Heart left ventricle (tissue), 16 donors: ENCODE measurements at places on chromosomes 13 and 19.

DNA sequence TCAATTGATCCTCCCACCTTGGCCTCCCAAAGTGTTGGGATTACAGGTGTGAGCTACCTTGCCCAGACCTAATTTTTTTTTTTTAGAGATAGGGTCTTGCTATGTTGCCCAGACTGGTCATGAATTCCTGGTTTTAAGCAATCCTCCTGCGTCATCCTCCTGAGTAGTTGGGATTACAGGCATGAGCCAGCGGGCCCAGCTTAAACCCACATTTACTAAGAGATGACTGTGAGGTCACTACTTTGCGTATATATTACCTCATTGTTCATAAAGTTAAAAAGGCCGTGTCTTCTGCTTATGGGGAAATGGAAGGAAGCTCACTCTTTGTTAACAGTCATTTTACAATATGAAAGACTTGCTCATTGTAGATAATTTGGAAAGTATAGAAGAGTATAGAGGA lies 39.6 kb upstream of the C1QTNF9 start:
- DNase-seq = no peak

DNA sequence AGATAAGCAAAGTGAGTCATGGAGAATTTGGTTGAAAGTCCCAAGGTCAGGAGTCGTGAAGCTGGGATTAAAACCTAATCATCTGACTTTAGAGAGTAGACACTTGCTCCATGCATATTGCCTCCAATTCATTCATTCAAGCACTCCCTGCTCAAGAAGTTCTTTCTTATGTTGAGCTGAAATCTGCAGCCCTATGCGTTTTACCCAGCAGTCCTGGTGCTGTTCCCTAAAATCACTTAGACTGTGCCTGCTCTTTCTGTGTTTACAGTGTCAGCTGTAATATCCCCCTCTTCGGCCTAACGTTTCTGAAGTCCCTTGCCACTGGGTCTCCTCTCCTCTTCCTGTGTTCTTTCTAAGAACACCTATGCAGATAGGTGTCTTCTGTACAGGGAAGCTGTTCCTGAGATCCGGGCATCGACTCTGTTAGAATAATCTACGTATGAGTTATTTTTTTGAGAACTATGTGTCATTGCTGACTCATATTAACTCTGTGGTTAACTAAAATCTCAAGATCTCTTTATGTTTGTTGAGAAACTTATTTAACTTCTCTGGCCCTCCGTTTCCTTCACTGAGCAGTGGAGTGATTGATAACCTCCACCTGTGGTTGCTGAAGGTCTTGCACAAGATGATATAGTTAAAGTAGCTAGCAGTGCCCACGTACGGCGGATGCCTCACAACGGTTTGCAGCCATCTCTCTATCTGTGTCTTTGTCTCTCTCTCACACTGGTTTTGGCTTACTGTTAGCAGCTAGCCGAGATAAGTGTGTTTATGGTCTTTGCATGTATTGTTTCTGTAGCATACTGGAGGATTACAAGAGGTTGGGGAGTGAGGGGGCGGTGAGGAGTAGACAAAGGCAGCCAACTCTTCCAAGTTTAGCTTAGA lies 4.7 kb downstream of the ALOX5AP start:
- no peak for DNase-seq

- no peak for DNase-seq
Observed at GRCh38 chr13:40422588-40423235, 243.7 kb downstream of the FOXO1 start.

GRCh38 chr19:56148096-56148495 lies 7.0 kb downstream of the ZNF444 start:
- DNase-seq = no peak

GRCh38 chr19:53002479-53002878 lies 11.2 kb upstream of the ERVV-1 start:
- DNase-seq = no peak

- no peak for DNase-seq
Observed at GRCh38 chr19:39252458-39252857, 3.8 kb upstream of the IFNL4 start.

DNA sequence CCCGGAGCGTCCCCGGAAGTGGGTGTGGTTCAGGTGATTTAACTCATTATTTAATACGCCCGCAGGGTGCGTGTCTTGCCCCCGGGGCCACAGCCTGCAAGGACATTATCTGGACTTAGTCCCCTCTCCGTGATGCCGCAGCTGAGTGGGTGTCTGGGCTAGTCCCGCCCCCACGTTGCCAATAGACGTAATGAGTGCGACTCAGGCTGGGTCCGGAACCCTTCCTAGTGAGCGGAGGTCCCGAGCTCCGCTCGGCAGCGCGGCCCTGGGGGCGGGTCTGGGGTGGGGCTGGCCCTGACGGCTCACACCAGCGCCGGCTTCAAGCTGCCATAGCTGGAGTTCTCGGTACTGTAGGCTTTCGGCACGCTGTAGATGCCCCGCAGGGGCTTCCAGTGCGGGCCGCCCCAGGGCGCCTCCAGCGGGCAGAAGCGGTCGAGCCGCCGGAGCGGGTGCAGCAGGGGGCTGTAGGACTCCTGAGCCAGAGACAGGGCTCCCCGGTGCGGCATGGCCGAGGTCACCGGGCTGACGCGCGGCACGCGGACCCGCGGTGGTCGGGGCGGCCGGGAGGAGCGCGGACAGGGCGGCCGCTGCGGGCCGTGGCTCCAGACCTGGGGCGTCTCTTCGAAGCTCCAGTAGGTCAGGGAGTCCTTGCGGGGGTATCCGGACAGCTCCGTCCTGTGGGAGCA lies 918 bp upstream of the LHB start:
- DNase-seq = peak; percentile 77

DNA sequence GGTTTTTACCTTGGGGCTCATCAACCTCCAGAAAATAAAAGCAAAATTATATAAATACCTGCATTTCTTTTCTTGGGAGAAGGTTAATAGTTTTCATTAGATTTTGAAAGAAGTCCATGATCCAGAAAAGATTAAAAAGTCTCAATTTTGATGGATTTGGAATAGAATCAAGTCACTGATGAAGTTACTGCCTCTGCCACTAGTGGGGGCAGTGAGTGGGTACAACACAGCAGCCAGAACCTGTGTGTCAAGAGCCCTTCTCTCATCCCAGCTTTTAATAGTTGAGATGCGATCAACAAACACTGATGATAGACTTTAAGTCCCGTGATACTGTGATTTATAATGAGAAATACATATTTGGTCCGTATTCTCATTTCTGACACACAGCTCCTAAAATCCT lies 686.7 kb downstream of the DIAPH3 start:
- no peak for DNase-seq

DNA sequence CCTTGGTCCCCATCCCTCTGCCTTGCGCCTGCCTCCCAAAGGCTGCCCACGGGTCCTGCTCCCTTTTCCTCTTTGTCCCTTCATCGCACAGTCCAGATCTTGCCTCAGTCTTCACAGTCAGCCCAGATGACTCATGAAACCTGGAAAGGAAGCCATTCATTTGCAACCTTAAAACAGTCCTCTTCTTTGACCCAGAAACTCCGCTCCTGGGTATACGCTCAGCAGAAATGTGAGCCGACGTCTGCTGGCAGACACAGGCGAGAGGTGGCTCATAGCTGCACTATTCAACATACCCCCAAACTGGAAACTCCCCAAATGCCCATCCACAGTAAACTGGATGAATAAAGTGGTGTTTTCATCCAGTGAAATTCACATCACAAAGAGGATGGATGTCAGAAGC lies 13.6 kb upstream of the PEPD start:
- no peak for DNase-seq

GRCh38 chr13:74839656-74840055 lies 642.3 kb downstream of the TBC1D4 start:
- no peak for DNase-seq

GRCh38 chr19:45485305-45486077 lies 11.4 kb downstream of the RTN2 start:
- peak; percentile 97 for DNase-seq

DNA sequence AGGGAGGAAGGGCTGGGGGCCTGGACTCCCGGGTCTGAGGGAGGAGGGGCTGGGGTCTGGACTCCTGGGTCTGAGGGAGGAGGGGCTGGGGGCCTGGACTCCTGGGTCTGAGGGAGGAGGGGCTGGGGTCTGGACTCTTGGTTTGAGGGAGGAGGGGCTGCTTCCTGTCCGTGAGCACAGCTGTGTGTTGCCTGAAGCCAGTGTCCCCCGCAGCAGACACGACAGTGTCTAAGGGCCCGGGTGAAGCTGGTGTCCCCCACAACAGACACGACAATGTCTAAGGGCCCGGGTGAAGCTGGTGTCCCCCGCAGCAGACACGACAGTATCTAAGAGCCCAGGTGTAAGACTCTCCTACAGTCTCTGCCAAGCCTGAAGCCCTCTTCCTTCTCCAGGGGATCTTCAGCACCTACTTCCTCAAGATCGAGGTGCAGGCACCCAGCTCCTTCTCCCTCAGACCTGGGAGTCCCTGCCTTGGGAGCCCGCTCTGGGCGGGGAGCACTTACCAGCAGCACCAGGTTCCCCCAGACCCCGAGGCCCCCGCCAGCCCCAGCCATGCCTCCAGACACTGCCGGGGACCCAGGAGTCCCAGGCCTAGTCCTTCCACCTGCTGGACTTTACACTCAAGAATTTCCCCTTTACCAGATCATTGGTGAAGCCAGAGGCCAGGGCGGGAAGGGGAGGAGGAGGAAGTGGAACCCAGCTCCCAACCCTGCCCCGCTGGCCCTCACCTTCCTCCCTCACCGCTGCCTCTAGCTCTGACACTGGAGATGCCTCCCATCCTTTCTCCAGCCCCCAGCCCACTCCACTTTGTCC lies at the start of gene PTPRH:
Gene PTPRH, minus strand, starts transcription at position 622 of the 813 bp plus-strand sequence. Its CDS starts 68 bp downstream, at position 554.
- peak; percentile 44 for DNase-seq

GRCh38 chr13:24784319-24784718 lies 20.4 kb downstream of the RNF17 start:
- no peak for DNase-seq

DNA sequence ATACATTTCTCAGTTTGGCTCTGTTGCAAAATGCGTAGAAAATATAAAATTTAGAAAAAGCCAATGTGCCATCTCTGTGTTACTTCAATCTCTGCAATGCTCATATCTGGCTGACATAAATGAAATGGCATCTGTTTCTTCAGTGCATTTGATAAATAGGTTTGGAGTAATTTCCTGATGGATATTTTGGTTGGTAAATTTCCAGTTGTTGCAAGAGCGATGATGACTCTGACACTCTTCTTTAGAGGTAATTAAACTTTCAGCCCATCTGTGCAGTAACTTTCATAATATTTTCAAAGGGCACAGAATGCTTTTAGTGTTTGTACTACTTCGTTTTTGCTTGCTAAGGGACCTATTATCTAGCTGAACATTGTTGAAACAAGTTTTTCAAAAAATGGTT lies 1286.4 kb downstream of the PCDH9 start:
- no peak for DNase-seq

DNA sequence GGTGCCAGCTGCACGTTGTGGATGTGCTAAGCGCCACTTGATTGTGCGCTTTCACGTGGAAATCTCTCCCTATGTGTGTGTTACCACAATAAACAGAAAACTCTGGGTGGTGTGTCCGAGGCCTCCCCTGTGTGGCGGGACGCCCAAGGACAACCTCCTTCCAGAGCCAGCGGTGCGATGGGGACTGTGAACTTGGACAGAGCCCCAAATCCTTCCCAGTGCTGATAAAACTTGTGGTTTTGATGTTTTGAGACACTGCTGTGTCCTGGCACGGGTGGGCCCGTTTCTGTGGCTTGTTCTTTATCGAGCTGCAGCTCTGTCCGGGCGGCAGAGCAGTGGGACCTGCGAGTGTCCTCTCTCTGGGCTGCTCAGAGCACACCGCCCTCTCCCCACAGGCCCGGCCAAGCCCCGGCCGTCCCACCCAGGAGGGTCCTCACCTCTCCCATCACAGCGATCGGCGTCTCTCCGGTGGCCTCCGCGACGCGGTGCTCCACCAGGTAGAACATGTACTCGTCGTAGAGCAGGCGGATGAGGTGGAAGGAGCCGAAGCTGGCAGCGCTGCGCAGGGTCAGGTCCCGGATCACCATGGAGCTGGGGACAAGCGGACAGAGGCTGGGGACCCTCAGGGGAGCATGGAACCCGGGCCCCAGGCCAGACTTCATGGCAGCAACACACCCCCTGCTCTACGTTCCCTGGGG lies 18.8 kb upstream of the RANBP3 start:
- no peak for DNase-seq

DNA sequence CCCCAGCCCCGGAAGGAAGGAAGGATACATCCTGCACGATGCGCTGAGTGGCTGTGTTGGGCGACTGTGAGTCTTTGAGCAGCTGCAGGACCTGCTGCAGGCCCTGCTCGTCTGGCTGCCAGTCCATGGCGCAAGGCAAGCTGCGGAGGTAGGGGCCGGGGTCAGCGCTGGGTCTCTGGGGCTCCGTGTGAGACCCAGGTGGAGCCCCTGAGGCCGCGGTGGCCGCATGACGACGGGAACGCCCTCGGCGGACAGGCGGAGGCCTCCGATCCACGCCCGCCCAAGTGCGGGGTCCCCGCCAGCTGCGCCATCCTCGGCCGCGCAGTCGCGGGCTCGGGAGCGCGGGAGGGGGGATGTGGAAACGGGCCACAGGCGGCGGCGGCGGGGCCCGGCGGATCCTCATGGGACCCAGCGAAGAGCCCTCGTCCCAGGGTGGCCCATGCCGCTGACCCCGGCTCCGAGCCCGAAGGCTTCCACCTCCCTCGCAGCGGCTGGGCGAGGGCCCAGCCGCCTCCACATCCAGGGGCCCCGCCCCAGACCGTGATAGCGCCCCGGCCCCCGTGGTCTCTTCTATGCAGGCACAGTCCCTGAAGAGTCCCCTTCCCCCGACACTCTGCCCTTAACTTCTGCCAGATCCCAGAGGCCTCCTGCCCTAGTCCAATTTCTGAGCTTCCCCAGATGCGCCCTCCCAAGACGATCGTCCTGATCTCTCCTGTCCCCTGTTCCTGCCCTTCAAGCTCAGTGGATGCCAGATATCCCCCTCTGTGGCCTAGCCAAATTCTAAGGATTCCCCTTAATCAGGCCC lies 2.7 kb downstream of the TNPO2 start:
- DNase-seq = peak; percentile 55

DNA sequence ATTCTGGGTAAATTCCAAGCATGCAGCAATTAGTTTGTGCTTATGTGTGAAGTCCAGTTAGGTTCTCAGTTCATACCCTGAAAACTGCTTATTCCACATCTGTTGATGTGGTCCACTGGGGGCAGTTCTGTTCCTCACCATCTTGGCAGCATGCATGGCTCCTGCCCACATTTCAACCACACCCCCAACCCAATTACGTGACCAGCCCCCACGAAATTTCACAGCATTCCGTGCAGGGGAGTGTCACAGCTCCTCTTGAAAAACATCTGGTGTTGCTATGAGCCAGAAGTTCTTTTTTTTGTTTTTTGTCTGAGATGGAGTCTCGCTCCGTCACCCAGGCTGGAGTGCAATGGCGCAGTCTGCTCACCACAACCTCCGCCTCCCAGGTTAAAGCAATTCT lies 9.1 kb upstream of the ERVK3-1 start:
- no peak for DNase-seq

- DNase-seq = peak; percentile 55
Observed at GRCh38 chr19:54029930-54030490, 33.7 kb downstream of the VSTM1 start.
